SJSA1 (cell line): ENCODE measurements at places on chromosomes 5 and 9. TPM values are rescaled to one million over a fixed set of nuclear protein-coding genes. Genes with fewer than 3 reads are reported as not detected.

GRCh38 chr5:60687927-60688720 is 11.8 kb downstream of the DEPDC1B start:
- no peak for DNase-seq

- peak; percentile 44 for DNase-seq
These were observed 3.0 kb downstream of the N4BP3 start for GRCh38 chr5:178116143-178116885.

Gene LRRC26
- total RNA-seq, result not detected in 2 replicates

Gene RECK
- total RNA-seq, result 10.2 and 13.9 TPM in 2 replicates
